ENCODE measurements at places on chromosomes 5 and 9.

DNA sequence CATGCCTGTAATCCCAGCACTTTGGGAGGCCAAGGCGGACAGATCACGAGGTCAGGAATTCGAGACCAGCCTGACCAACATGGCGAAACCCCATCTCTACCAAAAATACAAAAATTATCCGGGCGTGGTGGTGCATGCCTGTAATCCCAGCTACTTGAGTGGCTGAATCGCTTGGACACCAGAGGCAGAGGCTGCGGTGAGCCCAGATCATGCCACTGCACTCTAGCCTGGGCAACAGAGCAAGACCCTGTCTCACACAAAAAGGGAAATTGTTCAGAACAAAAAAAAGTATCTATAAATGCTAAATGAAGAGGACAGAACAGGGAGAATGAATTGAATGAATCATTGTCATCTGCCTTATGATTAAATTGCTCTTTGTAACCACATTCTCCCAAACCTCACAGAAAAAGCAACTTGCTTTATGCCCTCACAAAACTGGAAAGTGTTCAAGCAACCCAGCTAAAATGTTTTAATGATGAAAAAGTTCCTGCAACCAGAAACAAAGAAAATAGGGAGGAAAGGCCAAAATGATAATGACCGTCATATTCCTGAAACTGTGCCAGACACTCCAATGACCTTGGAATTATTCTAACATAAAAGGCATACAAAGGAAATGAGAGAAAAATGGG lies 83.7 kb downstream of the SERINC5 start:
- DNase-seq = no peak

DNA sequence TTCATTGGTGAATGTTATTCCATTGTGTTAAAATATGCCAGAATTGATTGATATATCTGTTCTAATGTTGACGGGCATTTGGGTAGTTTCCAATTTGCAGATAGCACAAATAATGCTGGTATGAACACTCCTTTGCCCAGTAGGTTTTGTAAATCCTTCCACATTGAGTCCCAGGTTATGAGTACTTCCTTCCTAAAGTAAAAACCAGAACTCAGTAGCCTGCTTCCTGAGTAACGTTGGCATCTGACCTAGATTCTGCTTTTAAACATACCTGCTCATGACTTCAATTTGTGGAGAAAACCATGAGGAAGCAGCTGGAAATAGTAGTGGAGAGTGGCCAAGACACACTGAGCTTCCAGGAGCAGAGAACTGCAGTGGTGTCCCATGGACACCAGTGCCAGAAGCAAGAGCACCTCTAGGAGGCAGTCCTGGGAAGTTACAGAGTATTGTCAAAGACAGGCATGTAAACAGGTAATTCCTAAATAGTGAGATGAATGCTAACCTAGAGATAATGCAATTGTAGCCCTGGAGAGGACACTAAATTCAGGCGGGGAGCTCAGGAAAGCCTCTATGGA lies 24.3 kb upstream of the RASGRF2 start:
- no peak for DNase-seq

GRCh38 chr9:109934857-109935215 lies 154.8 kb downstream of the PALM2AKAP2 start:
- no peak for DNase-seq

DNA sequence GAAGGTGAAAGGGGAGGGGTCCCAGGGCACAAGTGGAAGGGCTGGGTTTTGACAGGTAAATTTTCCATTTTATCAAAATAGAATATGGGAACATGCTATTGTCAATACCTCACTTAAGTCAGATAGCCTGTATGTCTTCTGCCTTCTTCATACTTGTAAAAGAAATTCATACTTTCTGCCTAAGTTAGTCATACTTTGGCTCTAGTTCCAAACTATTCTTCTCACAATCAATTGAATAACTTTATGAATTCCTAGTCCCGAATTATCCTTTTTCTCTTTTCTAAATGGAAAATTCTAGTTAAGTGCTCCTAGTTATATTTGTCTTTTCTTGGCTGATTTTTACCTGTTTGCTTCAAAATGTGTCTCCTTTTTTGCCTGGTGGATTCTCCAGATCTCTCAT lies 271.4 kb downstream of the CSNK1G3 start:
- no peak for DNase-seq

DNA sequence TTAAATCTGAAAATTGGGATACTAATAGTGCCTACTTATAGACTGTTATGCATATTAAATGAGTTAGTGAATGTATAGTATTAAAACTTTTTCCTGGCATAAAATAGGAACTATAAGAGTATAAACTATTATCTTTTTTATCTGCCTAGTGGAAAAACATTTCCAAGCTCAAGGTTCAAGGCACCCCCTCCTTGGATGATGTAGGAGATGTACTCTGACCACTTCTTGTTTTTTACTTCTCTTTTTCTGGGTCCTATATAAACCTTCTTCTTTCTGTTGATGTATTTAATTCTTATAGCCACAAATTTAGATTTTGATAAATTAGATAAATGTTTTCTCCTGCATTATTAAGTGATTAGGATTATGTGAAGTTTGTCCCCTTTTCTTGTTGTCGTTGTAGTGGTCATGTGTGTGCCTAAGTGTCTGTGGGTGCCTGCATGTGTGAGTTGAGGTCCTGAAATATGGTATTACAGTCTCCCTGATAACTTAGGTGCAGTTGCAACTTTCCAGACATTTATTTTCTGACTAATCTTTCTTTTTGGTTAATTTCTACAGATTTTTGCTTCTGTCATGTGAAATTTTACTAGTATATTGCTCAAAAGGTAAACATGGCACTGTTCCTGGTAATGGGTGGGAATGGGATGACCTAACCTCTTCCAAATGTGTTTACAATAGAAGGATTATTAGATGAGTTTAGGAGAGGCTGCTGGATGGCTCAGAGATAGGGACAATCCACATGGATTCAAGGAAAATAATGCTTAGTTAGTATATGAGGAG lies 160.8 kb upstream of the CDKN2B start:
- no peak for DNase-seq

- DNase-seq = no peak
Measured at GRCh38 chr5:141883184-141883891, 5.1 kb upstream of the PCDH1 start.

GRCh38 chr5:151174612-151175101 lies 17.1 kb upstream of the ANXA6 start:
- no peak for DNase-seq

- no peak for DNase-seq
Measured at GRCh38 chr5:76990899-76991459, 38.1 kb downstream of the CRHBP start.

DNA sequence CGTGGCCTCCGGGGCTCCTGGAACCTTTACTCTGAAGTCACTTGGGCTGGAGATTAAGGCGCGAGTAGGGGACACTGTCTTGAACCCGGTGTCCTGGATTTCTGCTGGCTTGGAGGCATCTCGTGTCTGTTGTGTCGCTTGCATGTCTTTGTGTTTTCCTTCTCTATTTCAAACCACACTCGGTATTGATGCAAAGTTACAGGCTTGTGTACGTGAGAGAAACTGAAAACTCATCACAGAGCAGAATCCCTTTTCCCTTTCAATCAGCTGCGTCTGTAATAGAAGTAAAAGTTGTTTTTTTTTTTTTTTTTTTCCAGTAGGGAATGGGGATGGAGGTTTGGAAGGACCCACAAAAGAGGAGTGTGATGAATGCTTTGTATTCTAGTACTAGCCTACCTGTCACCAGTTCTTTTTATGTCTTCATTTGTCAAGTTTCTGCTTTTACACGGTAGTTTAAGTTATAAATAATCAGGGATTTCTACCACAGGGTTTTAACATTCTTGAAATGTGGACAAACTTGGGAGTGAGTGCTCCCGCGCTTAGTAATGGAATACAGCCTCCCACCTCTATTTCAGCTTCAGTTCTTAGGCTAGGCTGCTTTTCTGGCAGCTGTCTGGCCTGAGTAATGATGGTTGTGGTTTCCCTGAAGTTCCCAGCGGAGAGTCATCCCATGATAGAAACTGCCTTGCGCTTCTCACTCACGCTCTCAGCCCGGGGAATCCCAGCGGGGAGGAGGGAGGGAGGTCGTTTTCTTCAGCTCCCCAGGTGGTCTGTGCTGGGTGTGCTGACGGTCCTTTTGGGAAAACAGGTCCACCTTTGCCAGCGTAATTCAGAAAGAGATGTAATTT lies 763 bp downstream of the TJP2 start:
- peak; percentile 42 for DNase-seq

- no peak for DNase-seq
Measured at GRCh38 chr9:115333277-115334070, 215.5 kb upstream of the TNC start.

- DNase-seq = no peak
Measured at GRCh38 chr5:73370095-73370494, 78.5 kb downstream of the FOXD1 start.

All from omental fat pad (tissue), 4 donors.